ENCODE measurements at places on chromosomes 1 and 21. TPM values are rescaled to one million over a fixed set of nuclear protein-coding genes. Genes with fewer than 3 reads are reported as not detected.

DNA sequence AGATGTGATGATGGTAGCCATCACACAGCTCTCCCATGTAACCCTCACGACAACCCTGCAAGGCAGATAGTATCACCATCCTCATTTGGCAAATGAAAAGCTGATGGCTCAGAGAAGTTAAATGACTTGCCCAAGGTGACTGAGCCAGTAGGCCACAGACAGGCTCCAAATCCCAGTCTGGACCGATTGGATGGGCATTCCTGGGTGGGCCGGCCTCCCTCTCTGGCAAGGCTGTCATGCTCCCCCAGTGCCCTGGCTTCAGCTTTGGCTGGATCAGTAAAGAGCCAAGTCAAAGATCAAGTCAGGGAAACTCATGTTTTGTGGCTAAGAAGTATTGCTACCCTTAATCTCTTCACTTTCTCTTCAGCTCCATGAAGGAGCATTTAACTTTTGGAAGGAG lies 41.2 kb downstream of the CDCP2 start:
- DNase-seq = no peak

DNA sequence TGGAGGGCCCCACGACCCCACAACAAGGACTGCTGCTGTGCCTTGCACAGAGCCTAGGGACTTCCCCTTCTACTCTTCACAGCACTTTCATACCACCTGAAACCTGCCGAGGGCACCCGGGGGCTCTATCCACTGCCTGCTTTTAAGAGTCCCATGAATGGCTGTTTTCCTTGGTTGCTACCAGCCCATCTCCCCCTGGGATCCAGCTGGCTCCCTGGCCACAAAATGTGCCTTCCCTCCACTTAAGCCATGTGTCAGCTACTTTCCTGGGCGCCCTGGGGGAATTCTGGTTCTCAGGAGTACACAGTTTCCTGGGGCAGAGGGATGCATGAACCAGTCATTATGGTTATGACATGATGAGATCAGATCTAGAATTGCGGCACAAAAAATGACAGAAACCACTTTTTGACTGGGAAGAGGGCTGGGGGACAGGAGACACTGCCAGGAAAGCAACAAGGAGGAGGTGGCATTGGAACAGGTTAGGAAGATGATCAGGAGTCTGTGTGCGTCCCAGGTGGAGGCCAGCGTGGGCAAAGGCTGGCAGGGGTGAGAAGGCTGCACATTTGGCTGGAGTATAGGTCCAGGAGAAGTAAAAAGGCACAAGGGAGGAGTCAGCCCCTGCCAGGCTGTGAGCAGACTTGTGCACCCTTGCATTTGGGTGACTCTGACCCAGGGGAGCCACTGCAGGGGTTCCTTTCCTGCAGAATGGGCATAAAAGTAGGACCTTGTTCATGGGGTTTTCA lies 3.2 kb upstream of the TNFRSF8 start:
- DNase-seq = no peak

DNA sequence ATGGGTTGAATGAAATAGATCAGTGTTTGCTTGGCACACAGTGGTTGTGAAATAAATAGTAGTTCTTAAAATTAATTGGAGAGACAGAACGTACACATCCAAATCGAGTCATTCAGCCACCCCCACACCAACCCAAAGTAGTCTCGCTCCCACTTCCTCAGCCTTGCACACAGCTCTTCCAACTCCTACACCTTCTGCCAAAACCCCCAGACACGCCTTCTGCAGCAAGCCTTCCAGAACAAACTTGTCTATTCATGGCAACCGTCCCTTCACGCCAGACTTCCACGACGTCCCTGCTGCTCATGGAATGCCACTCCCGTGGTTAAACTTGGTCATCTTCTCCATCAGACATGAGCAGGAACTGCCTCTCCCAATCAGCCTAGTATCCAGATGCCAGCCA lies 37.5 kb upstream of the RD3 start:
- DNase-seq = no peak

DNA sequence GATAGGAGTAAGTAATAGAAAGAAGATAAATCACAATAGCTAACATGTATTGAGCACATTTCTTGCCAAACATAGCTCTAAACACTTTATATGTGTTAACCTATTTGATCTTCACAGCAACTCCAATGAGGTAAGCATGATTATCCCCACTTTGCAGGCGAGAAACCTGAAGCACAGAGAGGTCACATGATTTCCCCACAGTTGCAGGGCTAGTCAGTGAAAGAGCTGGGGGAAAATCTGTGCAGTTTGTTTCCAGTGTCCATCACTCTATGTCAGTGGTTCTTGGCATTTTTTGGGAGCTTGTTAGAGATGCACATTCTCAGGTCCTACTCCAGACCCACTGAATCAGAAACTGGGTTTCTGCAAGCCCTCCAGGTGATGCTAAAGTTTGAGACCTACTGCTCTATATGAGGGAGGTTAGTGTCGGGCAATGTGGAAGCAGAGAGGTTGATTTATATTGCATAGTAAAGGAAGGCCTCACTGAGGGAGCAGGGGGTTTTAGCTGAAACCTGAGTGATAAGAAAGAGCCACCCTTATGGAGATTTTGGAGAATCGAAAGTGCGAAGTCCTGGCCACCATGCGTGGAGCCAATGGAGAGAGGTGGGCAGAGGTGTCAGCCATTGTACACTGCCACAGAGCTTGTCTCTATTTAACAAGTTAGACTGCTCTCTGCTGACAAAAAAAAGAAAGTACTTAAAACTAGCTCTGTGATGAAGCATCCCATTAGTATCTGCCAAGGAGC lies 20.9 kb downstream of the MCOLN3 start:
- peak; percentile 2 for DNase-seq

GRCh38 chr1:204296431-204296988 lies 63.2 kb downstream of the PLEKHA6 start:
- peak; percentile 92 for DNase-seq

DNA sequence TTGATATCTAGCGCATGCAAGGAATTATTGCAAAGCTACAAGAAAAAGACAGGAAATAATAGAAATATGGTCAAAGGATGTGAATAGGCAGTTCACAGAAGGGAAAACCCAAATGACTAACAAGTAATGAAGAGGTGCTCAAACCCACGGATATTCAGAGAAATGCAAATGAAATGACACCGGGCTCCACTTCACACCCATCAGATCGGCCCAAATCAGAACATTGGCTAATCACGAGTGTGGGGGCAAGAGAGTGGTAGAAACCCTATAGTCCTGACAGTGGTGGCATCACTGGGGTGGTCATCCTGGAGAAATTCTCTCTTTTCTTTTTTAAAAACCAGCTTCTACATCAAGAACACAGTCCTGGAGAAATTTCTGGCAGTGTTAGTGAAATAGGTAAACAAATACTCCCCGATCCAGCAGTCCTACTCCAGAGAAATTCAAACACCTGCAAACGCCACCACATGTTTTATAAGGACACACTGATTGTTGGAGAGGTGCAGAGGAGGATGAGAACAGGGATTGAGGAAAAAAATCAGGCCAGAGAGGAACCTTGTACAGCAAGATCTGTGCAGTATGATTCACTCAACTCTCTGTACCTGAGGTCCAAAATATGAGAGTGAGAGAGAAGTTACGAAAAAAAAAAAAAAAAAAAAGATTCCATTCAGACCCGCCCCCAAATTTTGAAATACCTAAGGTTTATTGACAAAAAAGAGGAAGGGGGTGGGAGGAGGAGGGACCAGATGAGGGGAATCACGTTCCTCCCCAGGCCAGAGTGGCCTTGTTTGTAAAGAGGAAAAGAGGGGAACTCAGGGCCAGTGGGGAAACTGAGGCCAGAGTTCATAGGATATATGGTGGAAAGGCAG lies 9.2 kb upstream of the TNFRSF1B start:
- DNase-seq = no peak

DNA sequence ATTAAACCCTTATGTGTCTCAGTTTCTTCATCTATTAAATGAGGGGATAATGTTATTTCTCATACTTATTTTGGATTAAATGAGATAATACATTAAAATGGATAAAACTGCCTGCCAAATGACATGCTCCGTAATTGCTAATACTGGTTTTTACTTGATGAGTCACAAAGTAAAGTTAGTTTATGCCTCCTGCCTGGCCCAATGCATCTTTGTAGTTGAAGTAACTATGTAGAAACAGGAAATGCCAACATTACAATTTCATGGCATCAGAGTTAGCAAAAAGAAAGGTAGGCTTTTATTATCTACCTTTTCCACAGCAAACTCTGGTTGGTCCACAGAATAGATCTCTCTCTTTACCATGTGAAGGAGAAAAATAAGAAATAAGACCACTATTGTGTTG lies 214.5 kb downstream of the TBX15 start:
- no peak for DNase-seq

- DNase-seq = peak; percentile 53
Observed at GRCh38 chr21:45864436-45864835, 117.1 kb upstream of the COL6A1 start.

DNA sequence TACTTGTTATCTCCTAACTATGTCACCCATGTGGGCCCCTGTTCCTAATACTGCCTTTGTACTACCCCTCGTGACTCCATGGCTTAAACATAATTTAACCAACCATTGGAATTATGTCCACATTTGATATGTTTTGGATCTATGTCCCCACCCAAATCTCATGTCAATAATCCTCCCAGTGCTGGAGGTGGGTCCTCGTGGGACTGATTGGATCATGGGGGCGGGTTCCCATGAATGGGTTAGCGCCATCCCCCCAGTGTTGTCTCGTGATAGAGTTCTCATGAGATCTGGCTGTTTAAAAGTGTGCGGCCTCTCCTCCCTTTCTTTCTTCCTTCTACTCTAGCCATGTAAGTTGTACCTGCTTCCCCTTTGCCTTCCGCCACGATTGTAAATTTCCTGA lies 9.8 kb downstream of the CBR1 start:
- no peak for DNase-seq

DNA sequence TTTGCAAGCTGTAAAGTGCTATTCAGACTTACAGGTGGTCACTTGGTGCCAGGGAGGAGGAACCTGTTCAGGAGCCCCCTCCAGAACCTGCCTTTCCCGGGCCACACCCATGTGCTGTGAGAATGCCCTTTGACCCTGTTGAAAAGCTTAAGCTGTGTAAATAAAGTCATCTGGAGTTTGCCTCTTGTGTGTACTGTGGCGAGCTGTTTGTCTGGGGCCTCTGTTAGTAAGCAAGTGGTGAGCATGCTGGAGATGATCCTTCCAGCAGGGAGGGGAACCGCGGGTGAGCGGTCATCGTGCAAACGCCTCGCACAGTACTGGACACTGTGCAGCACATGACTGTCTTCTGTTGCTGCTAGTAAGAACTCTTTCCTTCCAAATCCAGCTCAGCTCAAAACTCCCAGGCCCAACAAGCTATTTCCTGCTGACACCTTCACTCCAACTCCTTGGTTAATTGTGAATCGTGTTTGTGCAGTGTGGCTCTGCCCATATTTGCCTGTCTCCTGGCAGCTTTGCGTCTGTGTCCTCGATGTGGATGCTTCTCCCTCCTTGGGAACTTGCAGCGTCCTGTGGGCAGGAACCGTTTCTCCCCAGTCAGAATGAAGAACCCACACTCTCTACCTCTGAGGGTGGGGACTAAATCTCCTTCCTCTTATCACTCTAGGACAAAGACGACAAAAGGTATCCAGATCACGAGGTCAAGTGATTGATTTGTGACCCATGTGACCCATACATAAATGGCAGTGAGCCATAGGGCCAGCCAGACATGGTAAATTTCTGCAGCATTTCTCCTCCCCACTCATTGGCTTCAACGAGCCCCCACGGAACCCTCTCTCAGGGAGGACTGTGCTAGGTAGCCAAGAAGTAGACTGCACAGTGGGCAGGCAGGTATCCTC lies 13.9 kb upstream of the BTG2 start:
- no peak for DNase-seq

- no peak for DNase-seq
Observed at GRCh38 chr1:209689477-209689876, 14.3 kb downstream of the G0S2 start.

DNA sequence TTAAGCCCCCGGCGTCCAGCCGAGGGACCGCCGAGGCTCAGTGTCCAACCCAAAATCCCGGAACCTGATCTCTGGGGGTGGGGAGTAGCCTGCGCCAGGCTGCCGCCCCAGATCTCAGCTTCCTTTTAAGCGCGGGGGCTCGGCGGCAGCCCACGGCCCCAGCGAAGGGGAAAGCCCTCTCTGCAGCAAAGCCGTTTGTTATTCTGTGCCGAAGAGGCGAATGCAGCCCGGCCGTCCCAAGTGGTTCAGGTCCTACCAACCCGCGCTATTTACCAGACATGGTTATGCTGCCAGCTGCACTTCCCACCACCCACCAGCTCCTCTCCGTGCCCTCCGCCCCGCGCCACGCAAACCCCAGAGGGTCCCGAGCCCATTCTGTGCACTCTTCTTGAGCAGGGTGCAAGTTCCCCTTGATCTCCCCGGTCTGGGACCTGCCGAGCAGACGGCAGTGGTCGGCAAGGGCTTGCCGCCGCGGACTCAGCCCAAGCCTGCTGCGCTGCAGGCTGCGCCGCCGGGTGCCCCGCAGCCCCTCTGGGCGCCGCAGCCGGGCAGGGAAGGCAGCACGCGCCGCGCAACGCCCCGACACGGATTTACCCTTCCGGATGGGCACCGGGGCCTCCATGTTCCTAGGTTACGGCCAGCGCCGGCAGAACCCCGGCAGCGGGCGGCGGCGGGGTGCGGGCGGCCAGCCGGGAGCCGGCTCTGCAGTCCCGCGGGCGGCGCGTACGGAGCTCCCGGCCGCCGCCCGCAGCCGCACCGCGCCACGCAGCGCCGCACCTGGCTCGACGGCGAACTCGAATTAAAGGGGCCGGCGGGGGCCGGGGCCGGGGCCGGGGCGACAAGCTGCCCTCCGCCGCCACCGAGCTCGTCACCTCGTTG lies 738 bp upstream of the KCNA2 start:
- no peak for DNase-seq

GRCh38 chr1:19559641-19560040 lies 74.3 kb upstream of the CAPZB start:
- peak; percentile 82 for DNase-seq

- DNase-seq = no peak
Observed at GRCh38 chr21:36922861-36923260, 43.6 kb downstream of the HLCS start.

Gene RBP7
- total RNA-seq = not detected

Gene AGBL4
- total RNA-seq = not detected

Gene BRINP3
- under 0.01 TPM for total RNA-seq

Gene ZNF687
- 5.7 TPM for total RNA-seq
